Inflammatory macrophage (primary cell): ENCODE measurements at places on chromosomes 5 and 9.

DNA sequence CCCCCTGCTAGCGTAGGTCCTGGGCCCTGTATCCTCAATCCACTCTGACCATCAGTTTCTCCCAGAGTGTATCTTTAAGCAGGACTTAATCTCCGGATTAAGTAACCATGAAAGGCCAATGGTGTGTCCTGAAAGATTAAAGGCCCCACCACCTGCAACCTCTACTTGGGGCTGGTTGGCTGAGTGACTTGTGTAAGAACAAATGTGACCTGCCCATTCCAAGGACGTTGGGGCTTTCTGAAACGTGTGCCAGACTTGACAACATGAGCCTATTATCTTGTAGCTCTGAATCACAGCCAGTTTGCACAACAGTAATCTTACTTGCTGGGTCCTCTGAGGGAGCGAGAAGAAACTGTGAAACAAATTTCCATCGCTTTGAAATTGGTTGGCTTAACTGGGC lies 3.1 kb upstream of the PRELID2 start:
- no peak for DNase-seq

GRCh38 chr5:55817030-55817429 lies 34.1 kb upstream of the IL31RA start:
- DNase-seq: no peak

DNA sequence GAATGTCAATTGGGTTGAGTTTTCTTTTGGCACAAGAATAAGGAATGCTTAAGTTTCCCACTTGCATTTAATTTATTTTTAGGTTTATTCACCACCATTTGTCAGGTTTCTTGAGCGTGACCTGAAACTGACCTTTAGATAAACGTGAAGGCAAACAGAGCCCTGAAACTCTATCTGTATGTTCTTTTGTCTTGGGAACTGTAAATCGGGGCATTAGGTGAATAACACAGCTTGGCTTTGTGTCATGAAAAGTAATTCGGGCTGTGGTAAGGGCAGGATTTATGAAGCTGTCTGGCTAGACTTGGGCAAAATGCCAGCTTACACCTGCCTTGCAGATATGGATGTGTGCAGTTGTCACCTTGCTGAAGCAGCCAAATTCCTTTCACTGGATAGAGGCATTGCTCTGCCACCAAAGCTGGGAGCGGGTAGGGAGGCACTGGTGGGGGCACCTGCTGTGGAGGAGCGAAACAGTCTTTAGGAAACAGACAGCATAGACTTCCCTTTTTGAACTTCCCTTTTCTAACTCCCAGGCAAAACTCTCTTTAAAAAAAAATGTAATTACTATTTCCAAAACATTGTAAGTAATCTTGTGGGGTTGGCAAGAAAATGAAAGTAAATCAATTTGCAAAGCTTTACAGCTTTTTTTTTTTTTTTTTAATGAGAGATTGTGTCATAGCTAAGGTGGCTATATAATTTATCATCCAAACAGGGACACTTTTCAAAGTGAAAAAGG lies 545.2 kb downstream of the CSNK1G3 start:
- DNase-seq: peak; percentile 78

DNA sequence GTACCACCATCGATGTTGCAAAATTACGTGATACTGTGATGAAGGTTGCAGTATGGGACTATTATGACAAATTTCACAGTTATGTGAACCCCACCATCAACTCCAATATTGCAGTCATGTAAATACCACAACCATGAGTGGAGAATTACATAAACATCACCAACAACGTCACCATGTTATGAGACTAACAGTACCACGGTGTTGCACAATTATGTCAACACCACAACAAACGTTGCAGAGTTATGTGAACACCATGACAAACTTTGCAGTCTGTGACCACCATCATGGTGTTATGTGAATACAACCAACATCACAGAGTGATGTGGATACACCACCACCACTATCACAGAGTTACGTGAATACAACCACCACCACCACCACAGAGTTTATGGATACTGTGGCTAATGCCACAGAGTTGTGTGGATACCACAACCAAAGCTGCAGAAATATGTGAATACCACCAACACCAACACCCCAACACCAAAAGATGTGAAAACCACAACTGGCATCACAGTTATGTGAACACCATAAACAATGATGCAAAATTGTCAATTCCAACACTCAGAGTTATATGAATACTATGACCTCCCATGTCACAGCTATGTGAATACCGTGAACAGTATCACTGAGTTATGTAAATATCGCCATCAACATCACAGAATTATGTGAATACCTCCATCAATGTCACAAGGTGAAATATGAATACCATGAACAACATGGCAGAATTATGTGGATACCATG lies 62.4 kb downstream of the SHC3 start:
- no peak for DNase-seq

GRCh38 chr5:94788527-94788926 lies 170.1 kb downstream of the SLF1 start:
- DNase-seq: no peak

- no peak for DNase-seq
These were observed 33.1 kb upstream of the PPARGC1B start for GRCh38 chr5:149697001-149697400.

DNA sequence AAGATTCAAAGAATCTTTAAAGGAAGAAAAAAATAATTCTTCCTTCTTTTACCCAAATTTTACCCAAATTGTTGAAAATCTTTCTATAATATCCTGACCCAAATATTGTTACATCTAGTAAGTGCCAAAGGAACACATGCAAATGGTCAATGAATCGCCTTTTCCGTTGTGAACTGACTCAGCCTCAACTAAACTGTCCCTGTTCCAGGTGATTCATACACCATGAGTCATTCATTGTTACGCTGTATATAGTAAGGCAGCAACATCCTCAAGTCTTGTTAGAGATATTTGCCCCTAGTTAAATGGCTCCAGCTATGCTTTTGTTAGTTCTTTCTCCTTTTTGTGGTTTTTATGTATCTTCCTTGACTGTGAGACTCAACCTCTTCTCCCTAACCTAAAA lies 9.7 kb downstream of the PTGER4 start:
- peak; percentile 38 for DNase-seq

GRCh38 chr9:95311961-95312360 lies 5.5 kb downstream of the FANCC start:
- peak; percentile 32 for DNase-seq

- no peak for DNase-seq
These were observed 51.1 kb downstream of the STARD4 start for GRCh38 chr5:111461255-111461671.

GRCh38 chr5:116898917-116899316 lies 324.3 kb upstream of the SEMA6A start:
- no peak for DNase-seq
